ENCODE measurements at places on chromosomes 2 and 18.

GRCh38 chr2:155381436-155381835 lies 682.9 kb downstream of the KCNJ3 start:
- DNase-seq: no peak

- no peak for DNase-seq
Measured at GRCh38 chr2:228063558-228063957, 117.9 kb downstream of the SPHKAP start.

DNA sequence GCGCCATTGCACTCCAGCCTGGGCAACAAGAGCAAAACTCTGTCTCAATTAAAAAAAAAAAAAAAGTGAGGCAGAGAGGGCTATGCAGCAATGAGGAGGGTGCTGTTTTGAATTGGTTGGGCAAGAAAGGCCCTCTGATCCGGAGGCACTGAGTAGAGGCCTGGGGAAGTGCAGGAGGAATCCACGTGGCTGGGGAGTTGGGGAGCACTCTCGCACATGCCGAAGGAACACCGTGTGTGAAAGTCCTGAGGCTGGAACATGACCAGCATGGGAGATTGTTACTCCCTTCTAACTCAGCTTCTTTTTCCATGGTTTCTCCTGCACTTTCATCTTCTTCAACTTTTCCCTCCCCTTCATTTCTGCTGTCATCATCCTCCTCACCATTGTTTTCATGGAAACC lies 347.9 kb upstream of the HS6ST1 start:
- no peak for DNase-seq

- no peak for DNase-seq
Measured at GRCh38 chr2:188326290-188326668, 34.6 kb downstream of the GULP1 start.

DNA sequence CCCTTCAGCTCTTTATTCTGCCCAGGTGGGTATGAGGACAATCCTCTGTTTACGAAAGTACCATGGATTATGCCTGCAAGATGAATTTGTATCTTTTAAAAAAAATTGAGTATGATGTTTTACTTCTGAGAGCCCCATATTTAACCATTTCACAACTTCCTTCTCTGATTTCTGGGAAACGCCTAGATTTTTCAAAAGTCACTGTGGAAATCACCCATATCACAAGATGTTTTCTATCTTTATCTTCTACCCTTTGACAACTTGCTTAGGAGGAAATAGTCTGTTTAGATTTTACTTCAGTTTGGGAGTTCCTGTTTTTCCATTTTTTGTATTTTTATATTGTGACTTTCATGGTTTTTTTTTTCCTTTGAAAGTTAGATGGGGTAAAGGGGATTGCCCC lies 53.0 kb downstream of the ICOS start:
- DNase-seq: no peak

GRCh38 chr2:160137464-160137863 lies 62.6 kb downstream of the ITGB6 start:
- no peak for DNase-seq

DNA sequence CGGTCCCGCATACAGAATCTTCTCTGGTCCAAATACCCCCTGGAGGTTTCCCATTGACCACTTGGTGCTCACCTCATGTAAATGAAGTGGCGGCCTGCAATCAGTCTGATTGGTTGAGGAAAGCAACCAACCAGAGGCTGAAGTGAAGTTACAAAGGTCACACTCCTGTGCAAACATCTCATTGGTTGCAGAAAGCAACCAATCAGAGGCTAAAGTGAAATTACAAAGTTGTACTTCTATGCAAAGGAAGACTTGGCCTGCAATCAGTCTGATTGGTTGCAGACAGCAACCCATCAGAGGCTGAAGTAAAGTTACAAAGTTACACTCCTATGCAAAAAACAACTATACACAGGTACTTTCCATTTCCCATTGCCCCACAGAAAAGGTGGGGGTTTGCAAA lies 2.5 kb upstream of the SP100 start:
- no peak for DNase-seq

- no peak for DNase-seq
Measured at GRCh38 chr2:131408778-131409177, 44.8 kb upstream of the RAB6D start.

DNA sequence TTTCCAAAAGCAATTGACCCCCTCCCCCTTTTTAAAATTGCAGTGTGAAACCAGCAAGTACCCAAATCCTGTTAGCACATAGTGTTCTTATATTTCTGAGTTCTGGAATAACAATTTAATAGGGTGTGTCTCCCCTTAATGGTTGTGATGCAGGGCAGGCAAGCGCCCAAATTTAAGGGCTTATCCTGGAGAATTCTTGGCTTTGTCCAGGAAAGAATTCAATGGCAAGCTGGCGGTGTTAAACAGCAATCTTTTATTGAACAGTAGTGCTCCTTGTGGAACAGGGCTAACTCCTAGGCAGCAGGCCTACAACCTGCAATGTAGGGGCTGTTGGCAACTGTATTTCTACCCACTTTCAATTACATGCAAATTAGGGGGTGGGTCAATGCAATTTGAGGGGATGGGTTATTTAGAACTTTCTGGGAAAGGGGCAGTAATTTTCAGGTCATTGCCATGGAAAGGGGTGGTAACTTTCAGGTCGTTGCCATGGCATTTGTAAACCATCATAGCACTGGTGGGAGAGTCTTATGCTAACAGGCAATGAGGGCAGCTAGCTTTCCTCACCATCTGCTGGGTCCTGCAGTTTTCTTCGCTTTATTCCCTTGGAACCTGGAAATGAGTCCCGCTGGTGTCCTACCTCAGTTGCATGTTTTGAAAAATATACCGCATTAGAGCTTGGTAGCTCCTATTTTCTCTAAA lies 149.0 kb upstream of the KCTD1 start:
- no peak for DNase-seq

DNA sequence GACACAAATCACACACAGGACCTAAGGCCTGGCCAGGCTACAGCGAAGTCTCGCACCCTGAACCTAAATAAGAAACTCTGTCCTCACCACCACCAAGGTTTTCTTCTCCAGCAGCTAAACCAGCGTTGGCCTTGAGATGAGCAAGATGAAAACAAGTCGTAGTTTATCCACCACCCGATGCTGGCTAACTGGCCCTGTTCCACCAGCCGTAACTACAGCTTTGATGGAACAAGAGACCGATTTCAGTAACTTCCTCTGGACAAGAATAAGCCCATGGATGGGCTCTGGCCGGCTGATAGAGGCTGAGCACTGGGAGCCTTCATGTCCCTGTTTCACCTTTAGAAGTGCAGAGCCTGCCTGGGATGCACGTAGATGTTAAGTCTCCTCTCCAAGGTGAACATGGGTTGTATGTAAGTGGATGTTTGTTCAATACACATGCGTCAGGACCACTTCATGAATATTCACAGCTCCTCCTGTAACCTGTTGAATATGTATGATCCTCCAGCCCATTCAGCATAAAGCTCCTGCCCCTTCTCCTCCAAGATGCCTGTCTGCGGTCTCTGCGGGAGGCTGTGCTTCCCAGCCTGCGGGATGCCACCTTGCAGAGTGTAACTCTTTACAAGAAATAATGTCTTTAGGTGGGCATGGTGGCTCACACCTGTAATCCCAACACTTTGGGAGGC lies 24.2 kb downstream of the ADI1 start:
- no peak for DNase-seq

DNA sequence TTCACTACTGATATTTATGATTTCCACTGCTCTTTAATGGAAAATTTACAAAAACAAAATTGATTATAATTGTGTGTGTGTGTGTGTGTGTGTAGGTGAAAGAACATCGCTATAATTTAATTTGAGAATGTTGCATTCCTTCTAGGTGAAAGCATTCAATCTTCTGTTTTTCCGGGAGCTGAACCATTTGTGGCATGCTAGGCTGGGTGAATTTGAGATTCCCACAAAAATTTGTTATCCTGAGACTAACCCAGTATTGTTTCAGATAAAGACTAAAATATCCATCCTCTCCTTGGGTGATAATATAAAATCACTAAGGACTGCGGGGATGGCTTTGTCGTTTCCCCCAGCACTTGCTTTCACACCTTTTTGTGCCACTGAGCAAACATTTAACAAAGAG lies 911.2 kb upstream of the PIK3C3 start:
- no peak for DNase-seq

Measured in activated T-cell treated with anti-CD3 and anti-CD28 coated beads, Interleukin-2, amount 50 U/mL, for 48 hours (primary cell).